ENCODE measurements at places on chromosomes 3 and 15. TPM values are rescaled to one million over a fixed set of nuclear protein-coding genes. Genes with fewer than 3 reads are reported as not detected.

Gene KCNAB1
- 3.1 TPM for total RNA-seq

Gene EXD1
- total RNA-seq, result not detected

Gene DLL4
- total RNA-seq, result 8.5 TPM

- H3K27ac ChIP-seq, result no peak overlapping the region
- no peaks in the 10 kb centered on the region for H3K27me3 ChIP-seq
- no peaks in the 10 kb centered on the region for H3K36me3 ChIP-seq
- H3K4me3 ChIP-seq, result no peak overlapping the region
- peak; percentile 75 for DNase-seq
Observed at GRCh38 chr3:48548729-48549705, 7.6 kb downstream of the PFKFB4 start.

- no peak overlapping the region for H3K4me3 ChIP-seq
- H3K27ac ChIP-seq, result no peak overlapping the region
- H3K4me1 ChIP-seq, result no peaks in the 10 kb centered on the region
- no peaks in the 10 kb centered on the region for H3K36me3 ChIP-seq
Observed at GRCh38 chr3:41190509-41191284, 8.6 kb upstream of the CTNNB1 start.

GRCh38 chr3:8279886-8280550, 221.6 kb upstream of the LMCD1 start:
- H3K4me1 ChIP-seq, result no peaks in the 10 kb centered on the region
- no peaks in the 10 kb centered on the region for H3K27me3 ChIP-seq
- no peak for DNase-seq
- no peaks in the 10 kb centered on the region for H3K36me3 ChIP-seq
- no peak overlapping the region for H3K4me3 ChIP-seq
- H3K27ac ChIP-seq, result no peak overlapping the region

All from ovary (tissue), 10 donors.